NCI-H2227 treated with DMSO at 0.1 percent for 48 hours (cell line): ENCODE measurements at places on chromosomes 7 and 10.

GRCh38 chr7:139645572-139646523 is 122.4 kb downstream of the CLEC2L start:
- DNase-seq: peak; percentile 74

- DNase-seq: no peak
These were observed 64.4 kb downstream of the FBXL13 start for GRCh38 chr7:103010211-103010610.

GRCh38 chr10:61338146-61338545 is 115.0 kb downstream of the TMEM26 start:
- no peak for DNase-seq

DNA sequence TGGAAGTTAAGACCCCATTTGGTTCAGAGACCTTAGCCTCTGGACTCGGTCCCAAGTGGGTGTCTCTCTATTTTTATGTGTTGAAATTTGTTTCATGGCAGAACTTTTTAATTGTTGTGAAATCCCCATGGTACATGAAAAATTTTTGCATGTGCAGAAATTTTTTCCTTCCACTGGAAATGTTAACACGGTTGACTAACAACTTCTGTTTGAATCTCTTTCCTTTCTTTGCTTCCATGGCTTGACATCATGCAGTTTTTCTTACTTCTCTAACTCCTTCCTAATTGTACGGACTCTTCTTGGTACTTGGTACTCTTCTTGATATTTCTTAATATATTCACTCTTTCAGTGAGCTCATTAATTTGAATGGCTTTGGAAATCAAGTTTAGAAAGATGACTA is 18.3 kb downstream of the MDFIC start:
- no peak for DNase-seq

- DNase-seq: no peak
These were observed 57.9 kb upstream of the ITGB1 start for GRCh38 chr10:33015761-33016547.

DNA sequence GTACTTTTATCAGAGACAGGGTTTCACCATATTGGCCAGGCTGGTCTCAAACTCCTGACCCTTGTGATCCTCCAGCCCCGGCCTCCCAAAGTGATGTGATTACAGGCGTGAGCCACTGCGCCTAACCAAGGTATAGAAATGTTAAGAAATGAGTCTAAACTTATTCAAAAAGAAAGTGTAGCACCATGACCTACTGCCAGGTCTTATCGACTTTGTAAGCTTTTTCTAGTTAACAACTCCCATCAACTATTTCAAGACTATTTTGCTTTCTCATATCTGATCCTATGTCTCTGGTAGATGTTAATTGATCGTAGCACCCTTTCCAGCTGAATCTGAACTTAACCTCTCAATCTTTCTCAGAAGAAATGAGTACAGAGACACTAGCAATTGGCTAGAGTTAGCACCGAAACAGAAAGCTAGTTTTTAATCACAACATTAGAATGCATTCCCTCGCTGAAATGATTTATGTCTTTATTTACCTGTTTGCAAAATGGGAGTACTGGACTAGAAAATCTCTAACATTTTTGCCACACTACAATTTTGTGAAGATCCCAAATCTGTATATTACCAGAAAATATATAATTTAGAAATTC is 114.0 kb upstream of the HGF start:
- no peak for DNase-seq

GRCh38 chr7:16167526-16167925 is 253.8 kb downstream of the CRPPA start:
- DNase-seq: no peak

DNA sequence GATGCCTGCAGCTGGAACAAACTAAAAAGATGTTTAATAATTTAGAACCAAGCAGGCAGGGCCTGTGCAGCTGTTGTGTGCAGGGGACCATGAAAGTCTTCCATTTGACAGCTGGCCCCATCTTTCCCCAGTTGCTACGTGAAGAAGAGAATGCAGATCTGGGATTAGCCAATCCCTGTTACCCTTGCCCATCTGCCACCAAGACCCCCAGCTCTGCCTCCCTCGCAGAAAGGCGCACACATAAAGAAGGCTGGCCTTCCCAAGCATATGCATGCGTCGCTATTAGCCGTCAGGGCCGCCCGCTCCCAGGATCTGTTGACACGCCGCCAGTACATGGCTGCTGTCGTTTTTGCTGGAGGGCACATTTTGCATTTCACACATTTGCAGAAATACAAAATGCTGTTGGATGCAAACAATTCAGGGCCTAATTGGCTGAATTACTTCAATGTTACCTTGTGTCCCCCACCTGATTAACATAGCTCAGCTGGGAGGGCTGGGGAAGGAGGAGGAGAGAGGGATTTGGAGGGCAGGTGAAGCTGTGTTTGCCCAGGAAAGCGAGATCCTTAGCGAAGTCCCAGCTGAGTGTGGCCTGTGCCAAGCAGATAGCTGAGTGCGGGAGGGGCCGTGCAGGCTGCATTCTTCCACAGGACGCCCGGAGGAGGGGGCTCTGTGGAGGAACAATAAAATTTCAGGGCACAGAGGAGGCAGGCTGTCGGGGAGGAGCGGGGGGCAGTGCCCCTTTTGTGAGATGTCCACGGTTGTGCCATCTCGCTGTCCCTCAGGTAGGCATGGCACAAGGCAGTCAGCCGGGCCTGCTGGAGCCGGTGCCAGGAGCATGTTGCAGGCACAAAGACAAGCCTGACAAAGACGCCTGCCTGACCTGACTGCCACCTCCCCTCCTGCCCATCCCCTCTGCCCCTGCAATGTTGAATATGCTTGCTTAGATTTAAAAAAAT is 443.0 kb upstream of the MKI67 start:
- DNase-seq: no peak

GRCh38 chr10:76916536-76916935 is 721.1 kb downstream of the KCNMA1 start:
- no peak for DNase-seq

DNA sequence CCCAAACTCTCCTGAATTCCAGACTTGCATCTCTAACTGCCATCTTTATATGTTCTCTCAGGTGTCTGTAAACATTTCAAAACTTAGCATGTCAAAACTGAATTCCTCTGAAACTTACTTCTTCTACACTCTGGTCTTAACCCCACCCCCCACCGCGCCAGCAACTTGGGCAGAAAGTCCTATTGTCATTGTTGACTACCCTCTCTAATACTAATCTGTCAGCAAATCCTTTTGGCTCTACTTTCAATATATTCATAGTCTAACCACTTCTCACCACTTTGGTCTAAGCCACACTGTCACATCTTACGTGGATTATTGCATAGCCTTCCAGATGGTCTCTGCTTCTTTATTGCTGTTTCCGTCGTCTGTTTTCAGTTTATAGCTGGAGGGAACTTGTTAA is 86.6 kb downstream of the AHCYL2 start:
- DNase-seq: no peak

DNA sequence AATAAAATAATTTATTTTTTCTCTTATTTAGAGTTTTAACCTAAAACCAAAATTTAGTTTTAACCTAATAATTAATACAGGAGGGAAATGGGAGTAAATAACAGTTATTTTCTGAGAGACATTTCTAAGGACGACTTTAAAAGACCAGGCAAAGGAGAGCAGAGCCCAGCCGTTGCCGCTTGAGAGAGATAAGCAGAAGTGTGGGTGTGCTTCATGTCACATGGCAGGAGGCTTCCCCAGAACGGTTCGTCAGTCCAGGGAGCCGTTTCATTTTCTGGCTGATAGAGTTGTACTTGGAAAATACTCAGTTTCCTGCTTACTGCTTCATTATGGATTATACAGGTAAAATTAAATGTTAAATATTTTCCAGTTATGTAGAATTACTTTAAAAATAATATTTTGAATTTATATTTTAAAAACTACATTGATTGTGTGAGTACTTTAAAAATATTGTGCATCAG is 61.4 kb downstream of the ST7 start:
- peak; percentile 52 for DNase-seq

DNA sequence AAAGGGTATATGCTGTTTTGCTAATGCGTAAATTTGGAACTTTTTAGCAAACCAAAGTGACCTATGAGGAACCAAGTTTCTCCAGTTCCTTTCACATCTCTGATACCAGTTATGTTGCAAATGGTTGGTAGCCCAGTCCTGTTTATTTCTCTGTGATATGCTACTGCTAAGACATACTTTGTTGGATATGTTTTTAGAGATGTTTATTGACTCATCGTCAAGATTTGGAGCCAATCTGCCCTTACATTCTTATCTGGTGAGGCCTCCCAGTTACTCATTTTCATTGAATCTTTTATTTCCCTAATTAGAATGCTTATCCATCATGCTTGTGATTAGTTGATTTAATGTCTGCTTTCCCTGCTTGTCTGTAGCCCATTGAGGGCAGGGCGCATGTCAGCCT is 58.9 kb downstream of the LRGUK start:
- DNase-seq: no peak

GRCh38 chr7:1716263-1717094 is 46.4 kb downstream of the ELFN1 start:
- DNase-seq: no peak

DNA sequence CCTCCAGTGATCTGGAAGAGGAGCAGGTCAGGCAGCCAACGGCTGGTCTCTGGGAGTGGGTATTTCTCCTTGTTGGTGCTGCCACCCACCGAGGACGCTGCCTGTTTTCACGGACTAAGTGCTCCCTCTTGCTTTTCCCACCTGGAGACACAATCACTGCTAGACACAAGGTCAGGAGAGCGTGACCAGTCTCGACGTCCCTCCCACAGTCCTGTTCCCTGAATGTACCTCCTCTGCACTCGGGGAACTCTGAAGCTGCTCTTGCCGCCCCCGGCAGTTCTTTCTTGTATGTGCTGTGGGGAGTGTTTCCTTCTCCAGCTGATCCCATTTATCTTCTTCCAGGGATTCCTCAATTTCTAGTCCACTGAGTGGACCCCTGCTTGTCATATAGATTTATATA is 89.4 kb downstream of the CYTH3 start:
- DNase-seq: no peak

DNA sequence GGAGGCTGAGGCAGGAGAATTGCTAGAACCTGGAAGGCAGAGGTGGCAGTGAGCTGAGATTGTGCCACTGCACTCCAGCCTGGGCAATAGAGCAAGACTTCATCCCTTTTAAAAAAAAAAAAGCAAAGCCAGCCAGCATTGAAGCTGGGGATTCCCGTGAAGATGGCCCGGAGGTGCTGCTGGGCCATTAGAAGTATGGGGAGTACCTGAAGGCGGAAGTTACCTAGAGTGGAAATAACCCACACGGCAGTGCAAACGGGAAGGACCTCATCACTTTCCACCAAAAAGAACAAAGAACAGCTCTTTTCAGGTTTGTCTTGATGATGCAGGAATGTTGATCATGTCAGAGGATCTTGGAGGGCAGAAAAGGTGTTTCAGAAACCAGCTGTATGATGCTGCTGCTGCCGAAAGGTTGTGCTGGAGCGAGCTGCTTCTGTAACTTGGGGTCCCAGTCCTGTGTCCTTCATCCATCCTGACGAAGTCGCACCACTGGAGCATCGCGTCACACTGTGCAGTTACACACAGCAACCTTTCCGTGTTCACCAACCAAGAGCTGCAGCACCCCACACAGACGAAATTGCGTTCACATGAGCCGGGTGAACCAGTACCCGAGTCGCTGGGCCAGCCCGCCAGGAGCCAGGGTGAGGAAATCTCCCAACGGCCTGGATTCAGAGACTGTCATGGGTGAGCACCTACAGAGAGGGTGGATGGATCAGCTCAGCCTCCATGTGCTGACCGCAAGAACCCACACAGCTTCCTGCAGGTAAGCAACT is 8.2 kb downstream of the ZFAND2A start:
- no peak for DNase-seq

GRCh38 chr7:148395990-148396716 is 194.4 kb upstream of the C7orf33 start:
- DNase-seq: no peak

DNA sequence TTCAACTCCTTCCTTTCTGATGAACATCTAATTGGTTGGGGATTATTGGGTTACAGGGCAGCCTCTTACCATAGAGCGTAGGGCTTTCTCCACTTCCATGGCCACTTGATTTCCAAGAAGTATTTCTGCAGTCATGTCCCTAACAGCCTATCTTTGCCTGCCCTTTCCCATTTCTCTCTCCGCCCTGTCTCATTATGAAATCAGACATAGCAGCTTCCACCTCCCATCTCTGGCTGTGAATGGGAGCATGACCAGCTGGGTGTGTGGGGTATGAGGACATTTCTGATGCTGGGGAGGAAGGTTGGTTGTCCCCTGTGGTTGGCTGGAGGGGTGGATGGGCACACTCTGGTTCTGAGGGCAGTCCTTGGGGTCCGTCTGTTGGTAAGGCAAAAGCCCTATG is 41.2 kb downstream of the ADCYAP1R1 start:
- no peak for DNase-seq

- DNase-seq: no peak
These were observed 79.9 kb downstream of the PRKAG2 start for GRCh38 chr7:151796871-151797537.
